HT-29 (cell line): ENCODE measurements at places on chromosomes 4 and X. TPM values are rescaled to one million over a fixed set of nuclear protein-coding genes. Genes with fewer than 3 reads are reported as not detected.

DNA sequence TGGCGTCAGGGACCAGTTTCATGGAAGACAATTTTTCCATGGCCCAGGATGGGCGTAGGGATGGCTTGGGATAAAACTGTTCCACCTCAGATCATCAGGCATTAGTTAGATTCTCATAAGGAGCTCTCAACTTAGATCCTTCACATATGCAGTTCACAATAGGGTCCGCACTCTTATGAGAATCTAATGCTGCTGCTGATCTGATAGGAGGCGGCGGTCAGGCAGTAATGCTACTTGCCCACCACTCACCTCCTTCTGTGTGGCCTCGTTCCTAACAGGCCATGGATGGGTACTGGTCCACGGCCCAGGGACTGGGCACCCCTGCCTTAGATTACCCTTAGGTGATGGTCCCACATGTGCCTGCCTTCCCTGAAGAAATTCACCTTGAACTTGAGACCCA lies 28.8 kb upstream of the ENPP6 start:
- no peak for DNase-seq

DNA sequence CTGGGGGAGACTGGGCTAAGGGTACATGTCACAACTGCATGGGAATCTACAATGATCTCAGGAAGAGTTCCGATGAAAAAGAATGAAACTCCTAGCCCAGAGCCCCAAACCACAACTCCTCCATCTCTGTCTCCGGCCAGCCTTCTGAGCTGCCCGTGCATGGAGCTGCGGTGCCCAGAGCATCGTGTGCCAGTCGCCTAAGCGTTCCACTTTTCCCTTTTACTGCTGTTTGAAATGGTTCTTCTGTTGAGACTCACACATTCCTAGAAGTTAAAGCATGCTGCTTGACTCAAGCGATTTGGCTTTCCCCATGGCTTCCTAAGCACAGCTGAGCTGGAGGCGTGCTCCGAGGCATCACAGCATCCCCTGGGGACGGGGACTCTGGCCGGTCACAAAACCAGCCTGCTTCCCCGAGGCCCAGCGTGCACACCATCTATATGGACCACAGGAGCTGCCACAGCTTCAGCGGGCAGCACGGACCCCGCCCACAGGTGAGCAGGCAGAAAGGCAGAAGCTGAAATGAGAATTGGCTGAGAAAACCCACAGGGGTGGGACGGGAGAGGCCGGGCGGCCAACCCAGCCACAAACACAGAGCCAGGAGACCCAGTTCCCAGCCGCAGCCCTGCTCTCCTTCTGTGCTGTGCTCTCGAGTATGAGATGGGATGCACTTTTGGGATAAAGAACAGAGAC lies 5.0 kb downstream of the CCNQ start:
- DNase-seq: no peak

GRCh38 chr4:100147684-100148083 lies 42.6 kb downstream of the DDIT4L start:
- no peak for DNase-seq

DNA sequence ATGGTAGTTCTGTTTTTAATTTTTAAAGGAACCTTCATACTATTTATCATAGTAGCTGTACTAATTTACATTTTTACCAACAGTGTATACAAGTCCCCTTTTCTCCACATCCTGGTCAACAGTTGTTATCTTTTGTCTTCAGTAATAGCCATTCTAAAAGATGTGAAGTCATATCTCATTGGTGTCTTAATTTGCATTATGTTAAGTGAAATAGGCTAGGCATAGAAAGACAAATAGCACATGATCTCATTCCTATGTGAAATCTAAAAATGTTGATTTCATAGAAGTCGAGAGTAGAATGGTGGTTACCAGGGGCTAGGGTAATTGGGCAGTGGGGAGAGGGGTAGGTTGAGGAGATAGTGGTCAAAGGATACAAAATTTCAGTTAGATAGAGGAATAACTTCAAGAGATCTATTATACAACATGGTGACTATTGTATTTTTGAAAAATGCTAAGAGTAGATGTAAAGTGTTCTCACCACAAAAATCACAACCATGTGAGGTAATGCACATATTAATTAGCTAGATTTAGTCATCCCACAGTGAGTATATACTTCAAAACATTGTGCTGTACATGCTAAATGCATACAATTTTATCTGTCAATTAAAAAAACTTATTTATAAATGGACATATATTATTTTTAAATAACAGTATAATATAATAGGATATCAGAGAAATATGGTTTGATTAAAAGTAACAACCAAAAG lies 58.9 kb downstream of the DIAPH2 start:
- no peak for DNase-seq

DNA sequence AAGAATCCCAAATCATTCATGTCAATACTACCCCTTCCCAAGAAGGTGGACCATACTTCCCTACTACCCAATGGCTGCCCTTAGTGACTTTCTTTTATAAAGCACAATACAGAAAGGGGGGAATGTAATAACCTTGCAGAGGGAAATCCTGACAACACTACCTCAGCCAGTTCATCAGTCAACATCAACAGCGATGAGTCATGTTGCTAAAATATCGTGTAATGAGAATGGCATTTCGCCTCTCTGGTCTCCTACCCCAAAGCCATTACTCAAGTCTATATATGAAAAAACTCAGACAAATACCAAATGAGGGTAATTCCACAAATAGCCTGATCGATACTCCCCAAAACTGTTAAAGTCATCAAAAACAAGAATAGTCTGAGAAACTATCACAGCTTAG lies 3.3 kb upstream of the MAGEA8 start:
- no peak for DNase-seq

- no peak for DNase-seq
These were observed 2.5 kb downstream of the P2RY8 start for GRCh38 chrX:1534301-1535168.

- no peak for DNase-seq
These were observed 2043.8 kb downstream of the ARAP2 start for GRCh38 chr4:34200535-34200934.

DNA sequence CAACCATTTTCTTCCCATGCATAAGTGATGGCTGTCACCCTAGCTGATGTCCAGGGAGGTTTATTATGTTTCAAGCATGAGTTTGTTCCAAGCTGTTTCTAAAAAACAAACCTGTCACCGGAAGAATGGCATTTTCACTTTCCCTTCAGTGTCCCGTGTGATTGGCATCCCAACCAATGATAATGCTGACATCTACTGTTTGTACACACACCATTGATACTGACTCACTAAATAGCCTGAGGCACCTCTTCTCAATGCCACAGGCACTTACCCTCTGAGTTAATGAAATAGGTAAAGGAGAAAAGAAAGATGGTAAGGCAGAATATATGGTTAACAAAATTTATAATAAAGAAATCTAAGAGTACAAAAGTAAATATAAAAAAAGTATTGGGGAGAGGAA lies 23.1 kb upstream of the VCX2 start:
- no peak for DNase-seq

DNA sequence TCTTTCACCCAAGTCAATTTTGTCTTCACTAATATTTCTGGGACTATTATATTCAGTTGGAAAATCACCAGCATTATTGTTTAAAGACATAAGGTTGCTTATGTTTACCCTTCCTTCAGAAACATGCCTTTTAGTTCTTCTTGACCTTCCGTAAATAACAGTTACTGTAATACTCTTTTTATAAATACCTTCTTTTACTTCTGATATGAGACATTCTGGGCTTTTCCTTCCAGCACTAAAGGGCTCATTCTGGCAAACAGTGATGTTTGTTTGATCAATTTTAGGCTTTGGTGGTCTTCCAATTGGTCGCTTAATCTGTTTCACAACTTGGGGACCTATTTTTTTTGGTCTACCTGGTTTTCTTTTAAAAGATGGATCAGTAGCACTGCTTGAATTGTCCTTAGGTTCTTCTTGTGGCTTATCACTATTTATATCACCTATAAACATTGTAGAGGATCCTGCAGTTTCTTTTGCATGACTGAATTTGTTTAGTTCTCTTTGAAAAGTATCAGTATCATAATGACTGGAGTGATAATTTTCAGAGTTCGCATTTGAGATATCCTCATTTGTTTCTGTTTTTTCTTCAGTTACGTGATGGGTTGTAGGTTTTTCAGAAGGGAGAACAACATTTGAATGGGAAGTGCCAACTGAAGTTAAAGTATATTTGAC lies 64.8 kb downstream of the NCAPG start:
- no peak for DNase-seq

DNA sequence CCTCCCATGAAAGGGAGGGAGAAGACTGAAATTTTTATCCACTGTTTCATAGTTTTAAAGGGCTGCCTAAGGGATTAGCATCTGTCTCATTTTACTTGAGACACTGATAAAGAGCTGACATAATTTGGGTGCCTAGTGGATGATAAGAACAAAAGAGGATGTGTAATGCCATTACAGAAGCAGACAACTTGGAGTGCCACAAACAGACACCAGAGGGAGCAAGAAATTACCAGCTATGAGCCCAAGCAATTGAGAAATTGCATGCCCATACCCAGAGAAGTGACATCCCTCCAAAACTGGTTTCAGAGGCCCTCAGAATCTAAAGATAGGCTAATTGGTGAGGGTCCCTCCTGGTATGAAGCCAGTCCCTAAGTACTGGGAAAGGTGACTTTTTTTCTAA lies 38.5 kb upstream of the POU3F4 start:
- DNase-seq: peak; percentile 49

DNA sequence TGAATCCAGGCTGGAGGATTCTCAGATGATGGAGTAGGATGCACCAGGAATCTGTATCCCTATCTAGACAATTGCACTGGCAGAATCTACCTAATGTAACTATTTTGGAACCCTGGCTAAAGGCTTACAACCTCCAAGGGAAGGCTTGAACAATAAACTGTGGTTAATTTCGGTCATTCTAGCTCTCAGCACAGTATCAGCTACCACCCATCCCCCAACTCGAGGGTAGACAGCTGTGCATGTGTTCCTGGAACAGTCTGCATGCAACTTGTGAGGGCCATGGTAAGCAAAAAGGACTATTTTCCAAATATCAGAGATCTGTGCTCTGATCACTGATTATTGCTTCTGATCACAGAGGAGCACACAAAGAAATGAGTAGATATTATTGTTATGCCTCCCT lies 34.0 kb downstream of the ELF2 start:
- no peak for DNase-seq

- no peak for DNase-seq
These were observed 12.5 kb upstream of the ART3 start for GRCh38 chr4:76061982-76062381.

- DNase-seq: no peak
These were observed 160.9 kb downstream of the CBR4 start for GRCh38 chr4:168849030-168849675.

- no peak for DNase-seq
These were observed 128.8 kb downstream of the RAB28 start for GRCh38 chr4:13355111-13355880.

DNA sequence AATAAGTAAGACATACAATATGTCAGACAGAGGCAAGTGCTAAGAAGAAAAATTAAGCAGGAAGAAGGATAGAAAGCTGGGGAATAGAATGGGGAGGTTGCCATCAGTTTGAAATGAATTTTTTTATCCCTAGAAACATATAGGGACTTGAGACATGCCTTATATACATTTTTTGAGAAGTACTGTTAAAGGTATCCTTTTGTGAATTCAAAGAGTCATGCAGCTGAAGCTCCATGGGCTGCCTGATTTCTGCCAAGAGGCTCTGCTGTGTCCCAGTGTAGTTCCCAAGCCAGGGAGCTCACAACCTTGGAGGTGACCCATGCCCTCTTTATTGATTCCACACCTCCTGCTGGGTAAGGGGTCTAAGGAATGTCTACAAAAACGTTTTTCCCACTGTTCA lies 564.6 kb upstream of the DIPK2B start:
- no peak for DNase-seq

DNA sequence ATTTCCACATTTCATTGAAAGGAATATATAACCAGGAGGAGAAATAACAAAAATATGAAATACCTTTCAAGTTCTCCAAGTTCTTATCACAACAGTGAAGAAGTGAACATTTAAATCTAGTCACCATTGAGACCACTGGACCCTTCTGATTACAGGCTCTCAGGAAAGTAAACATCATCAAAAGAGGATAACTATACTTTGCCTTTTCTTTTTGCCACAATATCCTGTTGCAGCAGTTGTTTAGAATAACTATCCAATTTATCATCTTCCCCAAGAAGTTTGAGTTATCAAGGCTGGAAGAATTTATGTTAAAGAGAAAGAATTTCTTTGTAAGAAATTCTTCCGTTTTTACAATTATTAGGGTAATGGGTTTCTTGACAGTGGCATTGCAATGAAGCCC lies 3.6 kb downstream of the LRP2BP start:
- DNase-seq: no peak

DNA sequence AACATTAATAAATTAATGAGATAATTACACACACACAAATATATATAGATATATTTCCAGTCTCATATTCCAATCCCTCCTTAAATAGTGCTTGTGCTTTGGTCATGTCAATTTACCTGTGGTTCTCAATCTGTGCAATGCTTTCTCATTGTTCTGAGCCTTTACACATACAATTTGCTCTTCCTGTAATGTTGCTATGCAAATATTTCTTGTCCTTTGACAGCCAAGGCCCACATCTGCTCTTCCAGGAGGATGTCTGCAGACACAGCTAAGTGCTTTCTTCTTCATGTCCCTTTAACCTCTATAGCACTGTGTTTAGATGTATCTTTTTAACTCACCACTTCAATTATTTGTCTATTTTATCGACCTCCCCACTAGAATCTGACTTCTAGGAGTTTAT lies 67.3 kb upstream of the RAPGEF2 start:
- DNase-seq: no peak

- peak; percentile 90 for DNase-seq
These were observed at the start of gene FAM47E for GRCh38 chr4:76251441-76252270. Gene FAM47E, plus strand, starts transcription at chr4:76251721. Its CDS starts 26 bp downstream, at chr4:76251747.

DNA sequence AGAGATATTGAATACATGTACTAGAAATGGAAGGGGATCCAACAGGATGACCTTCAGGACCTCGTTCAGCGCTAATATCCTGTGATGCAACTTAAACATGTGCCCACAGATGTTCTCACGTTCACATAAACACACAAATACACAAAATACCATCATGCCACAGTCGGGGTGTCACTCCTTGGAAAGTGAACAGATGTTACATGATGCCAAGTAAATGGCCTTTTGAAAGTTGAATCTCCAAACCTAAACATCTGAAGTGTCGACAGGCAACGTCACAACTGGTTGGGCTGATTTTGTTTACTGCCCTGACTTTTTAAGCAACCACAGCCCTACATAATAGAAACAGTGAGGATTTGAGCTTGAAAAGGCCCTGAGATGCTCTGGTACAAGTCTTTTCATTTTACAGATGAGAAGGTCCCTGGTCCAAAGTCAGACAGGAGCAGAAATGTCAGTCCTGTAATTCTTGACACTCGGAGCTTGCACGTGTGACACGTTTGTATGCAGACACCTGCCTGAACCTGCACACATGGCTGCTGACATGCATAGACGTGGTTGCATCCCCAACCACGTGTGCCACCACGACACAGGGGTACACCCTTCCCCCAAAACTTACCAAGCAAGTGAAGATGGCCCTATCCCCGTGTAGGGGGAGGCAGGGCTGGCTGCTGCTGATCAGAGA lies 23.5 kb upstream of the BCORL1 start:
- DNase-seq: no peak

- peak; percentile 29 for DNase-seq
These were observed 176.0 kb downstream of the MGST2 start for GRCh38 chr4:139841464-139842195.

TMEM47 gene
- not detected in 2 replicates for total RNA-seq

UGT8 gene
- total RNA-seq: 36.0 and 36.2 TPM in 2 replicates

TCEAL4 gene
- total RNA-seq: 2.2 and 3.2 TPM in 2 replicates

PIN4 gene
- 17.5 and 18.5 TPM in 2 replicates for total RNA-seq

PAGE1 gene
- total RNA-seq: not detected in 2 replicates
